ENCODE measurements at places on chromosomes 2 and 18.

DNA sequence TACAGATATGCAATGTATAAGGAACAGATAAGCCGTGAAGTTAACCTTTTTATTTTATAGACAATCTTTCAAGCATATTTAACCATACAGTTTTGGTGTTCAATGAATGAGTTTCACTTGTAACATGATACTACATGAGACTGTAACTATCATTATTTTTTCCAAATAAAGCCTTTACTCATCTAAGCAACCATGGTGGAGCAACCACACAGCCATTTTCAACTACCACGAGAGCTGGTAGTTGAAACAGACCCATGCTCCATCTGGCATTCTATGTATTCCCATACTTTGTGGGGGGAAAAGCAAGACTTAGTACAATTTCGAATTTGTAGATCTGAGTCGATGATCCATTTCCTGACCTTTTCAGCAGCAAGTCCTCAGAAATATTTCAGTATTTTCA is 159.3 kb upstream of the RND3 start:
- no peak for DNase-seq

DNA sequence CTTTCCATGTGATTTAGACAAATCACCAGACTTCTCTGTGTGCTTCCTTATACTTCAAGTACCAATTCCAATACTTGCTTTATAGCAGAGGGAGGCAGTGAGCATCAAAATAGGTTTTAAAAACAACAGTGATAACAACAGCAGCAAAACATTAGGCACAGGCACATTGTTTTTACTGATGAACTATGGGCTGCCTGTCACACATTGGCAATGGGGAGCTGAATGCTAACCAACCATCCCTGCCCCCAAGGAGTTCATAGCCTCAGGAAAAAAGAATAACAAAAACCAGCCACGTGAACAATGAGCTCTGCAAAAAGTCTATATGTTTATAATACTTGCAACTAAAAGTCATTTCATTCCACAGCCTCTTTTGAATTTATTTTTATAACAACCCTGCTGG is 287.9 kb upstream of the TRIB2 start:
- no peak for DNase-seq

DNA sequence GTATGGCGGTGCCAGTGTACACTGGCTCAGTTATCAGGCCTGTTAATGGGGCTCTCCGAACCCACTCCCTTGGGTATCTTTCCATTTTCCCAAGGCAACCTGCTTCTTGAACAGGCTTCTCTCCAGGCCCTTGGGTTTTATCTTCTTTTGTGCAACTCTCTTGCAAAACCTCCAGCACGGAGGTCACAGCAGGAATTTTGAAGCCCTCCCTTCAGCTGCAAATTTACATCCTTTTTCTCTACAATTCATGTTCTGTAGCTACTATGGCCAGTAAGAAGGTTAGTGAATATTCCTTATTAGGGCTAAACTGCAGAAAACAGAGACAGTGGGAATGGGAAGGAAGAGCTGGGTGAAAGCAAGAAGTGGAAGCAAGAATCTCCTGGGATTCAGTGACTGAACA is 10.4 kb upstream of the NPAS2 start:
- DNase-seq, result no peak

DNA sequence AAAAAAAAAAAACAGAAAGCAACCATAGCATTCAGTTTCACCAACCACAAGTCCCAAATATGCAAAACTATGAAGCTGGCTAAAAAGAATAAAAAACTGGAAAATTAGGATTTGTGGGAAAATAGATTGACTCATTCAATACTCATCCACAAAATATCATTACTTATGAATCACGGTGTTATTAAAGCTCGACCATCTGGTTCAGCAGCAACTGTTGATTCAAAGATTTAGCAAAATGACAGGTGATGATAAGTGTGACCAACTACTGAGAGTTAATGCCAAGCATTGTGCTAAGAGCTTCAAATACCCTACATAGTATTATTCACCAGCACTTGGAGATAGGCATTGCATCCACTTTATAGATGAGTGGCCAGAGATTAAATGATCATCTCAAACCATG is 26.2 kb upstream of the XDH start:
- DNase-seq, result no peak

- DNase-seq, result no peak
These were observed 254.4 kb downstream of the BCL2 start for GRCh38 chr18:63065172-63065571.

All from CD4-positive, alpha-beta T cell treated with Interleukin-6 at 100 ng/mL for 8 hours (primary cell).